ENCODE measurements at places on chromosomes 7 and 10. TPM values are rescaled to one million over a fixed set of nuclear protein-coding genes. Genes with fewer than 3 reads are reported as not detected.

DNA sequence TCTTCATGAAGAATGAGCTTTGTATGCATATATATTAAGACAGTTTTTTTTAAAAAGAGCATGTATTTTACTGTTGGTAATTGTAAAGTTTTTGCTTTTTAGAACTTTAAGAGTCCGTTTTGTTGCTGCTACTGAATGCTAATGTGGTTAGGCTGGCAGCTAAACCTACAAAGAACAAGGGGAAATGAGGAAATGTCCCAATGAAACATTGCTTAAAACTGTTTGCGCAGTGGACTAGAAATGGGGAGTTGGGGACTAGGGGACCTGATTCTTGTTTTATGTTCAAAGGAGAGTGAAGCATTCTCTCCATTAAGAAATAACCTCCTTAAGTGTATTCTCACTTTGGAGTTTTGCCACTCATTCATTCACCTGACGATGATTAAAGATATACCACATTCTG lies 5.7 kb downstream of the NRF1 start:
- H3K27ac ChIP-seq, result no peak overlapping the region
- no peaks in the 10 kb centered on the region for H3K36me3 ChIP-seq
- H3K4me1 ChIP-seq, result peaks cover 13% of the 10 kb centered on the region
- H3K4me3 ChIP-seq, result no peak overlapping the region
- DNase-seq, result no peak

DNA sequence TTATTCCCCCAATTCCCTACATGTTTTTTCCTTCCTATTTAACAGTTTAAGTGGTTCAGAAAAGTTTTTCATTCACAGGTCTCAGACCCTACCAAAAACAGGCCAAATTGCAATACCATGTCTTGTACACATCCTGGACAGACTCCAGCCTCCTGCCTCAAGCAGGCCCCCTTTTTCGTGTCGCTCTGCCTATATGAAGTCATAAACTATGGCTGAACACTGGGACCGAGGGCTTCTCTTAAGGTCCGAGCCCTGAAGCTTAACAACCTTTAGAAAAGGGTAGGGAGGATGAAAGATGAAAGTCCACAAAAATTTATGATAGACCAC lies 1.4 kb downstream of the FBXW4 start:
- peaks cover 16% of the 10 kb centered on the region for H3K4me1 ChIP-seq
- H3K27me3 ChIP-seq, result no peaks in the 10 kb centered on the region
- peak overlapping the region; percentile 93 for H3K4me3 ChIP-seq
- peak; percentile 17 for DNase-seq

DNA sequence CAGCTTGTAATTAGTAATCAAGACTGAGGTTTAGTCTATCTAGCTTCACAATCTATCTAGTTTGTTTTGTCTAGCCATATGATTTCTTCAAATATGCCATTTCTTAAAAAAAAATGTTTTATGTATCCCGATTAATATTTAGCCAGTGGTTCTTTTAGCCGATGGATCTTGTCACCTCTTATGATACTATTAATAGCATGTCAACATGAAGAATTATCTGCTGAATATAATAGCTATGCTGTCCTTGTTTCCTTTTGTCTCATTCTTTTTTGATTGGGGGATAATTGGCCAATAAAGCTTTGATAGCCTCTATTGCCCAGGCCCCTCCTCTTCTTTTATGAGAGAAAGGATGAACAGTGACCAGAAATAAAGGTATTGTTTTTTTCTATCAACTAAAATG lies 32.8 kb downstream of the PTEN start:
- H3K27ac ChIP-seq, result no peak overlapping the region
- no peak for DNase-seq
- no peaks in the 10 kb centered on the region for H3K4me1 ChIP-seq
- no peak overlapping the region for H3K4me3 ChIP-seq
- no peaks in the 10 kb centered on the region for H3K27me3 ChIP-seq

DNA sequence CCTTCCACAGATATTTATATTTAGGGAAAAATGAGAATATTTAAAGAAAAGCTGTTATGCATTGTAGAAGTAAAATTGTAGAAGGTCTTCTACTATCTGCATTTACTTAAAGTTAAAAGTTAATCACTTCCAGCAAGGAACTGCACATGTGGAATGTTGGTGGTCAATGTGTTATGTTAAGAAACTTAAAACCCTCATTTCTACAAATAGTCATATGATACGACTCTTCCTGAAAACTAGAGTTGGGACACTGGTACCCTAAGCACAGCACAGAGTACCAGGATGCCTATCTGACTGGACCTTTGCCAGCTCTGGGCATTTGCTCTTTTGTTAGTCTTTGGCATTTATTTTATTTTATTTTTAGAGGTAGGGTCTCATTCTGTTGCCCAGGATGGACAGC lies 524.2 kb upstream of the GALNT17 start:
- H3K27me3 ChIP-seq, result no peaks in the 10 kb centered on the region
- H3K4me3 ChIP-seq, result no peak overlapping the region
- DNase-seq, result no peak

DNA sequence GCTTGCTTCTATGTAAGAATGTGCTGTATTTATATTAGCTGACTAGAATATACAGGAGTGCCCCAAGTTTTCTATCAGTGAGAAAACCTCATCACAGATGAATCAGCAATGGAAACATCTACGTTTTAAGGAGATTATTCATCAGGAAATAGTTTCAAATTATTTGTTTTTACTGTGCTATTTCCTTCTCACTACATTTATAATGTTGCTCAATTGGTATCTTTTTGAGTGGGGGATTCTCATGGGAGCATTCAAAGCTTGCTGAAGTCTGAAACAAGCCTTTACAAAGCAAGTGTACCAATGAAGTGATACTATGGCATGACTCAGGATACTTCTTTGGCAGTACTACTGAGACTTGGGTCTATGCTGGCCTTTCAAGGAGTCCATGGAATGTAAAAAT lies 191.1 kb upstream of the SLC26A5 start:
- peak overlapping the region; percentile 97 for H3K27ac ChIP-seq
- H3K36me3 ChIP-seq, result no peaks in the 10 kb centered on the region
- H3K4me3 ChIP-seq, result peak overlapping the region; percentile 8
- DNase-seq, result peak; percentile 88
- H3K4me1 ChIP-seq, result peaks cover 67% of the 10 kb centered on the region

- H3K27me3 ChIP-seq, result peaks cover 27% of the 10 kb centered on the region
- H3K36me3 ChIP-seq, result no peaks in the 10 kb centered on the region
- no peak overlapping the region for H3K27ac ChIP-seq
- no peaks in the 10 kb centered on the region for H3K4me1 ChIP-seq
- no peak overlapping the region for H3K4me3 ChIP-seq
Measured at GRCh38 chr7:155173905-155174304, 103.8 kb downstream of the HTR5A start.

DNA sequence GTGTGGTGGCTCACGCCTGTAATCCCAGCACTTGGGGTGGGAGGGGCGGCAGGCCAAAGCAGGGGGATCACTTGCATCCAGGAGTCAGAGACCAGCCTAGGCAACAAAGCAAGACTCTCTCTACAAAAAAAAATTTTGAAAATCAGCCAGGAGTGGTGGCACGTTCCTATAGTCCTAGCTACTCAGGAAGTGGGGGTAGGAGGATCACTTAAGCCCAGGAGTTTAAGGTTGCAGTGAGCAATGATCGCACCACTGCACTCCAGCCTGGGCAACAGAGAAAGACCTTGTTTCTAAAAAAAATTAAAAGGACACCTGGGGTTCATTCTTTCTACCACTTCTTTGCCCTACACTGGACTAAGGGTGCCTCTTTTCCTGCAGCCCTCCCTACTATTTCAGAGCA lies 15.1 kb downstream of the WAPL start:
- no peak overlapping the region for H3K4me3 ChIP-seq
- DNase-seq, result no peak
- no peak overlapping the region for H3K27ac ChIP-seq
- H3K36me3 ChIP-seq, result peaks cover 3% of the 10 kb centered on the region
- no peaks in the 10 kb centered on the region for H3K27me3 ChIP-seq

- DNase-seq, result peak; percentile 98
- no peaks in the 10 kb centered on the region for H3K27me3 ChIP-seq
- H3K36me3 ChIP-seq, result peaks cover 37% of the 10 kb centered on the region
- H3K4me1 ChIP-seq, result no peaks in the 10 kb centered on the region
- H3K4me3 ChIP-seq, result peak overlapping the region; percentile 84
Measured at GRCh38 chr10:42367532-42368230, 270.7 kb downstream of the ZNF33B start.

DNA sequence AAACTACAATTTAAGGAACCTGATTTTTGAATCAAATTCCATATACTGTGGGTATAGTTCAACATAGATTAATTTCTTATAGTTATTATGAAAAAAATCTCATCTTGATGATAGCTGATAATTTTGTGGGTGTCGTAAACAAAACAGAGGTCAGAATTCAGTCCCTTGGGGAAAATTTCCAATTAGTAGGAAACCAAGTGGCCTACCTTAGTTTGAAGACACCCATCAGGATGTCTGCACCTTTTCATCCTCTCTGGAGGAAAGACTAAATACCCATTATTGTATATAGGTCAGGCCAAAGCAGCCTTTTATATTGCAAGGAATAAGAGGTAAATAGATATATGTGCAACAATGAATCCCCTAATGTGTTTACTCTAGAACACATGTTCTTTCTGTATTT lies 6.4 kb downstream of the IKZF1 start:
- no peaks in the 10 kb centered on the region for H3K36me3 ChIP-seq
- H3K27me3 ChIP-seq, result peaks cover 98% of the 10 kb centered on the region
- no peak overlapping the region for H3K27ac ChIP-seq
- H3K4me3 ChIP-seq, result no peak overlapping the region
- H3K4me1 ChIP-seq, result no peaks in the 10 kb centered on the region

GRCh38 chr7:42181566-42181965 lies 55.4 kb downstream of the GLI3 start:
- no peak overlapping the region for H3K27ac ChIP-seq
- H3K27me3 ChIP-seq, result no peaks in the 10 kb centered on the region
- H3K4me3 ChIP-seq, result no peak overlapping the region
- H3K36me3 ChIP-seq, result no peaks in the 10 kb centered on the region
- H3K4me1 ChIP-seq, result peaks cover 23% of the 10 kb centered on the region

DNA sequence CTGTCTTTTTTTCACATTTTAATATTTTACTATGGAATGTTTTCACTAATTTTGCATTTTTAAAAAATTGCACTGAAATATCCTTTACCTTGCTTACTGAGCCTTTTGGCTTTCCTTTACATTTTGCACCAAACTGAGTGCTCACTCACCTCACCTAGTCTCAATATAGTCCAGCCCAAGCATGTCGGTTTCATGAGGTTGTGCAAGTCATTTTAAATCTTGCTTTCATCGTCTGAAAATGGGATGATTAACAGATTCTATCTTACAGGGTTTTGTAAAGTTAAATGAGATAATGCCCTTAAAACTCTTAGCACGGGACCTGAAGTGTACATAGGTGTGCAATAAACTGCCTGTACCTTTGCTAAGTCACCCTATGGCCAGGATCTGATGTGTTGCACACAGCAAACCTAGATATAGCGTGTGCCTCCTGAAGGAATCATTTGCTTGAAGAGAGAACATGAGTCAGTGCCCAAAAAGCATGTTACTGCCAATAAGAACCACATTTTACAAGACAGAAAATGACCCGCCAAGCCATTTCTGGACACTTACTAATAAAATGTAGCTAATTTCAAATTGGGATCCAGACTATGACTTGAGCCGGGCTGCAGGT lies 199.8 kb downstream of the JCAD start:
- no peak overlapping the region for H3K4me3 ChIP-seq
- H3K4me1 ChIP-seq, result peaks cover 46% of the 10 kb centered on the region
- no peaks in the 10 kb centered on the region for H3K36me3 ChIP-seq
- peak; percentile 81 for DNase-seq

- DNase-seq, result no peak
- H3K4me1 ChIP-seq, result no peaks in the 10 kb centered on the region
- H3K27ac ChIP-seq, result no peak overlapping the region
- no peaks in the 10 kb centered on the region for H3K36me3 ChIP-seq
Measured at GRCh38 chr10:132359305-132360040, 27.5 kb downstream of the LRRC27 start.

GRCh38 chr10:104080762-104081161 lies 4.9 kb downstream of the COL17A1 start:
- no peak overlapping the region for H3K4me3 ChIP-seq
- no peaks in the 10 kb centered on the region for H3K27me3 ChIP-seq
- peak; percentile 38 for DNase-seq
- H3K4me1 ChIP-seq, result peaks cover 16% of the 10 kb centered on the region

TTYH3 gene
- total RNA-seq, result 41.4 TPM

BUB3 gene
- 291 TPM for total RNA-seq

TBX20 gene
- total RNA-seq, result 1.1 TPM
